ENCODE measurements at places on chromosomes 3 and 15. TPM values are rescaled to one million over a fixed set of nuclear protein-coding genes. Genes with fewer than 3 reads are reported as not detected.

The PLSCR5 gene
- polyA plus RNA-seq = 1.6 TPM

DNA sequence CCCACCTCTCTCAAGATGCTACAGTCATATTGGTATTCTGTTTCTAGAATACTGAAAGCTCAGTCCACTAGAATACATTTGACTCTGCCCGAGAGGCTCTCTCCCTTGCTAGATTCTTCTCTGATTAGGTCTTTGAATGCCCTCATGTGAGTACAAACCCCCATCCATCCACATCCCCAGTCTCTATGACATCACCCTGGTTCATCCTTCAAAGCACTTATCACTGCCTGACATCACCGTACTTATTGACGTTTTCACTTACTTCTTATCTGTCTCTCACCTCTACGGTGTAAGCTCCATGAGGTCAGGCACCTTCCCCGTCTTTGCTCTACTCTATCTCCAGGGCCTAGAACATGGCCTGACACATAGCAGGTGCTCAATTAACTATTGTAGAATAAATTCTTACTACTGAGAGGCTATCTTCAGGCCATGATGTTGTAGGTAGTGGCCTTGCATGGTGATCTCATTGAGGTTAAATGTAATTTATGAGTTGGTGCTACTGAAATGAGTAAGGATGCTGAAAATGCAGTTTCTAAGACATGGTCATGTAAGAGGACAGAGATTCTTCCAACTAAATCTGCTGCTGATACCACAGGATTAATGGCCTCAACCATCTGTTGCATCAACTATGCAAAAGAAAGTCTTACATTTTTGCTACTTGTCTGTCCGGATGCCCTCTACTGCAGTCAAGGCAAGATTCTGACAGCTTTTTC, 26.8 kb downstream of the EOGT start:
- no peak for DNase-seq

DNA sequence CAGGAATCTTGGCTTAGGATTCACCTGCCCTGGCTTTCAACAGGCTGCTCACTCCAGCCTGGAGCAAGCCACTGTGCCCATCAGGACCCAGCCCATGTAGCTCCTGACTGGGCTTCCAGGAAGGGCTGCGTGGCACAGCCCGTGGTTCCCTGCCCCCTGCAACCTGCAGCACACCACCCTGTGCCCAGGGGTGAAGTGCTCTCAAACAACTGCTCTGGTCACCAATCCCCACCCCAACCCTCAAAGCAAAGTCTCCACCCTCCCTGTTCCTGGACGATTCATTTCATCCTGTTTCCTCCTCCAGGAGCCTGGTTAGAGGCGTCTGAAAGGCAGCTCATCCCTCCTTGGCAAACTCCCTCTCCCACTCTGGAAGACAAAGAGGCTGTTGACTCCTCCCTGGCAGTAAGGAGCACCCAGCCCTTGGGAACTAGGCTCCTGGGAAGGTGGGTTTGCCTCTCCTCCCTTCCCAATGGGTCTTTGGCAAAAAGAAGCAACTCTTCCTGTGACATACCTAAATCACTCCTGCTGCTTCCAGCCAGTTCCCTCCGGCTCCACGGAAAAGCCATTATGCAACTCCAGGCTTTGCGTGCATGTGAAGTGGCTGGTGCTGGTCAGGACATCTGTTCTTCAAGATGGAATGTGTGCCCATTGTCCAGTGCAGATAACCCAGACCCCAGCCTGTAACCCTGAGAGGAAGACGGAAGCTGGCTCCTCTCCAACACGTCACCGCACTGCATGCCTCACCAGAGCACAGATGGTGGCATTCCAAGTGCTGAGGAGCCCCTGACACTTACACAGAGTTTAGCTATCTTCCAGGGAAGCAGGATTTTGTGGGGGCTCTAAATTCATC, 29.1 kb upstream of the VIPR1 start:
- peak; percentile 37 for DNase-seq

The RPL22L1 gene
- 29.1 TPM for polyA plus RNA-seq

- DNase-seq = no peak
These were observed 39.8 kb downstream of the TSC22D2 start for GRCh38 chr3:150447631-150448465.

- DNase-seq = no peak
These were observed 77.6 kb downstream of the CCK start for GRCh38 chr3:42188376-42188775.

The MEIS2 gene
- polyA plus RNA-seq = 119 TPM

GRCh38 chr3:186261638-186262037, 100.4 kb downstream of the DGKG start:
- no peak for DNase-seq

GRCh38 chr3:78101384-78101783, 1061.5 kb downstream of the ROBO2 start:
- DNase-seq = no peak

DNA sequence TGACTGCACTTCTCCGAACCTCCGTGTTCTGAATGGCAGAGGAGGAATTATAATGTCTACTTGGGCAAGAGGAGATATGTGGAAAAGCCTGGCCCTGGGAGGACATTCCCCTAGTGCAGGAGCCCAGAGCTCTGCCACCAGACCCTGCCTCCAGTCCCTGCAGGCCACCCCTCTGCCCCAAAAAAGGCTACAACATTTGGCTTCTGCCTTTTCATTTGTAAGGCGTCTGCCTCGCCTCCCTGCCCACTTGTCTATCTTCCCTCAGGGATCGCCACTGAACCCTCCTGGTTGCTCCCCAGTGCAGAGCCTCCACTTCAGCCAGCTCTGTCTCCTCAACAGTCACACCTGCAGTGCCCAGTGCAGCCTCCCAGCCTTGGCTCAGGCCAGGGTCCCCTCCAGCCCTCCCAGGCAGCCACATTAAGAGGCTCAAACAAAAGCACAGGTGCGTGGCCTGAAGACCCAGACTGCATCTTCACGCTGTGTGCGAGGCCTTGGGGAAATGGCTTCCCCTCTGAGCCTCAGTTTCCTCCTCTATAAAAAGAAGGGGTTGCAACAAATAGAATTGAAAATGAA, 125.9 kb upstream of the SMAD3 start:
- no peak for DNase-seq

The CLDN18 gene
- polyA plus RNA-seq = 0.44 TPM

DNA sequence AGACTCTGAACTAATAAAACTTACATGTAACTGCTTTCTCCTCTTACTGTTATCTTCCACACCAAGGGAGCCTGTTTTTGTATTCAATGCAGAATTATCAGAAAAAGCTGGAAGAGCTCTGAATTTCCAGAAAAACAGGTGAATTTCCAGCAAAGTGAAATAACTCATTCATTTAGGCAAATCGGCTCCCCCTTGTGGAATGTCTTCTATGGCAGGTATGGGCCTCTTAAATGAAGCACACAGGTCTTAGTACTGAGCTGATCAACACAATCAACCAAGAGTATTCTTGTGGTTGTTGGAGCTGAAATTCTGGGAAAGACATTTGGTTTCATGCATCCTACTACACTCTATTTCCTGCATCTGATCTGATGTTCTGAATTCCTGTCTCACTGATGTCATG, 31.0 kb upstream of the PTPRG start:
- no peak for DNase-seq

The MRAS gene
- polyA plus RNA-seq = 81.4 TPM

The CCR8 gene
- polyA plus RNA-seq = not detected

DNA sequence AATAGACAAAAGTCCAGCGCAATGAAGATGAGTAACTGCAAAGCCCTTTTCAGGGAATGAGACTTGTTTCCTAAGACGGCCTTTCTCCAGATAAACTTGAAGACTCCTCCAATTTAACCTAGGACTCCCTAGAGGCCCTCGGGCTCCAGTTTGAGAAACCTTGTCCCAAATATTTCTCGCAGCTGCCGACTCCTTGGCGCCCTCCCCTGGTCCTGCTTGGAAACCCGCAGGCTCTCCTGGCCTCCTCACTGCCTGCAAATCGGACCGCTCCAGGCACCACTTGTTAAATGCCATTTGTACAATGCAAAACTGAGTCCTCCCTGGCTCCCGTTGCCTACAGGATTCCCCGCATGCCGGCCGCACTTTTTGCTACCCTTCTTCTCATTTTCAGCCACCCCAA, 36.8 kb downstream of the MUC4 start:
- no peak for DNase-seq

GRCh38 chr3:119774444-119774843, 7.5 kb upstream of the NR1I2 start:
- no peak for DNase-seq

The GOLGA6B gene
- polyA plus RNA-seq = 1.3 TPM

GRCh38 chr3:66642019-66642418, 141.2 kb upstream of the LRIG1 start:
- DNase-seq = no peak

The PAK6 gene
- polyA plus RNA-seq = 25.6 TPM

DNA sequence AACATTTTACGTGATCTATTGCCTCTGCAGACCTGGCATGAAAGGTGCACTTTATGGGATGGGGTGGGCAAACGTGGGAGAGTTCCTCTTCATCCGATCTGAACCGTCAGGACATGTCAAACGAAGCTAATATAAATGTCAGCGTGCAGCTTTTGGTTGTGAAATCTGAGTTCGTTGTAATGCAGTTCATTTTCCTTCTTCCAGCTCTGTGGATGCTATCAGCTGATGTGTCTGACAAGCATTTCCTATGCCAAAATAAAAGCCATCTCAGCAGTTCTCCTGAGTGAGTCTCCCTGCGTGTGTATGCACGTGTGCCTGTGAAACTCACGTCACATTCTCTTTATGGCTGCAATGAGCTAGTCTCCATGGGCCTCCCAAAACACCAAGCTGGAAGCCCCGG, 512.3 kb downstream of the MCTP2 start:
- no peak for DNase-seq

DNA sequence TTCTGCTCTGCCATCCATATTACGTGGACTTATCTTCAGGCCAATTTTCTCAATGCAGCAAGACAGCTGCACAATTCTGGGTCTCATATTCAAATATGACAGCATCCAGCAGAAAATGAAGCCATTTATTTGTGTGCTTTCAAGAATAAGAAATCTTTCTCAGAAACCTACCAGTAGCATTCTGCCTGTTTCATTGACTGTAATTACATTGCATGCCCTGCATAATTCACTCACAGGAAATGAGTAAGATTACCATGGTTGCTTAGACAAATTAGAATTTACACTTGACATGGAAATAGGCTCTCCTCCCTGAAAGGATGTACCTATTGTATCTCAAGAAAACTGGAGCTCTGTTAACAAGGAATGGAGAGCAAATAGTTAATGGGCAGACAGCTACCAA, 346.6 kb upstream of the DCBLD2 start:
- no peak for DNase-seq

GRCh38 chr15:74134387-74135027, 4.1 kb downstream of the ISLR2 start:
- DNase-seq = no peak

- no peak for DNase-seq
These were observed 5.7 kb downstream of the THBS1 start for GRCh38 chr15:39586387-39587095.

The ECE2 gene
- polyA plus RNA-seq = 18.6 TPM

DNA sequence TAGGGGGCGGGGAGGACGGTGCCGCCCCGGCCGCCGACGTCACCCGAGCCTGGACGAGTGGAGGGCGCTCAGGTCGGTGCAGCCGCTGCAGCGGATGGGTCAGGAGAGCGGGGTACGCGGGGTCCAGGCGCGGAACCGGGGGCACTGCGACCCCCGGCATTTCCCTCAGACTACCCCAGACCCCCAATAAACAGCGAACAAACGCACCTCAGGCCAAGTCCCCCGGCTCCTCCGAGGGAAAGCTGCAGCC, 78.9 kb downstream of the IQSEC1 start:
- no peak for DNase-seq

- no peak for DNase-seq
These were observed 14.1 kb upstream of the TOPAZ1 start for GRCh38 chr3:44227632-44228031.

DNA sequence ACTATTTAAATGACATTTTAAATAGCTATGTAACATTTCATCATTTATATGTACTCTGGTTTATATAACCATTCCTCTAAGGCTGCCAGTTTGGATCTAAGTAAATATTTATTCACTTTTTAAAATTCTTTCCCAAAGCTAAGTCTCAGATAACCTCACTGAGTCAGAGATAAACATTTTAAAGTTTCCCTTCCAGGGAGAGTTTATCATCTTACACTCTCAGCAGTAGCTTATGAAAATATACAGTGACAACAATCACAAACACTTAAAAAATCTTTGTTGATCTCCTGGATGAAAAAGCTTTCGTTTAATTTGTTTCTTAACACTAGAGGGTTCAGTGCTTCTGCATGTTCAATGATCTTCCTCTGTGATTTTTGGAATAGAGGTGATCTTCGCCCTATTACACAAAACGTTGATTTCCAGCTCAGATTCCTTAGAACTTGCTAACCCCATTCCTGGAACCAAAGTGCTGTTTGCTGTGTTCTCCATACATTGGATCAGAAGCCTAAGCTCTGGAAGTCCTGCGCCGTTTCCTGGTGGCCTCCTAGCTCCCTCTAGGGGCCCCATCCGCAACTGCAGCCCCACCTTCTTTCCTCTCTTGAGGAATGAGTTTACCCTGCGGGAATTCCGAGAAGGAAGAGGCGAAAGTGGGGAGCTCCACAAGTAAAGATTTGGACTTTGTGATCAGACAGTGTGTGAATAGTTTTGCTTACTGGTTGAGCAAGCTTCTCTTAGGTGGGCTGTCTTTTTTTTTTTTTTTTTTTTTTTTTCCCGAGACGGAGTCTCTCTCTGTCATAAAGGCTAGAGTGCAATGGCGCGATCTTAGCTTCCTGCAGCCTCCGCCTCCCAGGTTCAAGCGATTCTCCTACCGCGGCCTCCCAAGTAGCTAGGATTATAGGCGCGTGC, 29.3 kb upstream of the SACM1L start:
- DNase-seq = no peak

GRCh38 chr15:90160781-90161727, 40.1 kb upstream of the SEMA4B start:
- DNase-seq = no peak

GRCh38 chr15:57259568-57260040, 116.7 kb upstream of the CGNL1 start:
- DNase-seq = no peak

DNA sequence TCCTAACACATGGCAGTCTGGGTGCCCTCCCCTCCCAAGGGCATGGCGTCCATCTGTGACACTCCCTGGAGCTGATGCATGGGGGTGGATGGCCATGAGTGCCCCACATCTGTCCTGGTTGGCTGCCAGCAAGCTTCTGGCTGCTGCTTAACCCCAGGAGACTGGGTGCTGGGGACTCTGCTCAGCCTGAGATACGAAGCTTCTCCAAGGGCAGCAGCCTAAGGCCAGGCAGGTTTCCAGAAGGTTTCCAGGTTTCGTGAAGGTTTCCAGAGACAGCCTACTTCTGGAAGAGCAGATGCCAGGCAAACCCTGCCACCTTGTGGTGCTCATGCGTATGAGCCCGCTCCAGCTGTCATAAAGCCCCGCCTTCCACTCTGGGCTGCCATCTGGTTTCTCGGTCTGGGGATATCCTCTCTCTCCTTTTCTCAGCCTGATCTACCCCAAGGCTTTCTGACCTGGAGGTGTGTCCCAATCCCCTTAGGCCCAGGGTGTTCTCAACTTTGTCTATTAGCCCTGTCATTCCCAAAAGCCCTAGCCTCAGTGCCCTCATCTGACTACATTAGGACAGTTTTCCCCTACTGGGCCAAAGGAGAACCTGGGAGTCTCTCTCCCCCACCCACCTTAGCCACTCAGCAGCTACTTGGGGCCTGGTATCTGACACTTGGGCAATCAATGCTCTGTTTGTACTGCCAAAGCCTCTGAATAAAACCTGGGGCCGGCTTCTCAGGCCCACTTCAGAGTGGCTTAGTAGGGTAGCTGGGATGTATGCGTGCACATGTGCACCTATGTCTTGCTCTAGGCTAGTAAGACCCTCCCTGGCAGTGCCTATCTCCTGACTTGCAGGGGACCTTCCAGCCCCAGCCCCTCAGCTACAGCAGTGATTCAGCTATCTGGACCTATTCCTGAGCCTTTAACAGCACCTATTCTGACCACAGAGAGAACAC, 12.0 kb downstream of the MRPL46 start:
- DNase-seq = peak; percentile 85

Measured in spinal cord (tissue), 10 donors.